ENCODE measurements at places on chromosomes 7 and 10.

- no peak for DNase-seq
Observed at GRCh38 chr10:76902949-76903348, 734.7 kb downstream of the KCNMA1 start.

GRCh38 chr7:128904381-128905197, 5.9 kb downstream of the KCP start:
- no peak for DNase-seq

- DNase-seq, result no peak
Observed at GRCh38 chr10:46552526-46553237, 3.8 kb downstream of the GPRIN2 start.

DNA sequence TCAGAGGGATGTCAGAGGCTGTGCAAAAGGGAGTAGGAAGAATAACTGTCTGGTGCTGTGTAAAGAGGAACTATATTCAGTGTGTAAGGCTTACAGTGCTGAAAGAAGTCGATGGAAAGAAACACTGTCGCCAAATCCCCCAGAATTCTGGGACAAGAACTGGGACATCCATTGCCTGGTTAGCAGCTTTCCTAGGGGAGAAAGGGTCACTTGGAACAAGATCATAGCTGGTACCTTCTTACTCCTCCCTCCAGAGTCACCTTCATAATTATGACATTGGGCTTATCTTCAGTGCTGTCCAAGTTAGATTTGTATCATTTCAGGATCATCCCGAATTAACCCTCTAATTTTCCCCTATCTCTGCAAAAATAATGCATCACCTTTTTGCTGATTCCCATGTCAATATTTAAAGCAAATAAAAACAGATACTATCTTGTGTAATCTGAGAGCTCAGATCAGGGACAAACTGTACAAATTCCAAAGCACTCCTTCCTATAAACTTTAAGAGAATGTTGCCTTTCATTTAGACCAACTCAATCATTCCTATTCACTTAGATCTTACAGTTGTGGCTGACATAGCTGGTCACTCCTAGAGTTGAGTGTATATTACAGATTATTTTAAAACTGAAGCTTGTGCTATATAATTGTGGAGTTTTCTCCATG, 96.5 kb downstream of the DNAH11 start:
- no peak for DNase-seq

GRCh38 chr10:78109210-78109609, 75.5 kb downstream of the RPS24 start:
- no peak for DNase-seq

GRCh38 chr10:1736144-1736971, 967 bp downstream of the ADARB2 start:
- DNase-seq, result no peak

- no peak for DNase-seq
Observed at GRCh38 chr7:66535414-66536329, 93.0 kb upstream of the KCTD7 start.

DNA sequence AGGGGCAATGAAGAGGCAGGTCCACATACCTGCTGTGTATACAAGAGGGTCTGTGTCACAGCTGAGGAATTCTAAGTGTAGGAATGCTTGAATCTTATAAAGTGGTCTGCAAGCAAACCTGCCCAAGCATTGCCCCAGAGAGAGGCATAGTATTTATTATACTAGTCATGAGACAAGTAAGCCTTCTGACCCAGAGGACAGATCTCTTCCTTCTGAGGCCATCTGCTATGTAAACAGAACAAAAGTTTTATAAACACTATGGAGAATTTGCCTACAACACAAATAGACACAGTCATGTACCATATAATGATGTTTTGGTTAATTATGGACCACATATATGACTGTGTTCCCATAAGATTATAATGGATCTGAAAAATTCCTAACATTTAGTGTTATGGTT, 388.2 kb downstream of the NEBL start:
- no peak for DNase-seq

DNA sequence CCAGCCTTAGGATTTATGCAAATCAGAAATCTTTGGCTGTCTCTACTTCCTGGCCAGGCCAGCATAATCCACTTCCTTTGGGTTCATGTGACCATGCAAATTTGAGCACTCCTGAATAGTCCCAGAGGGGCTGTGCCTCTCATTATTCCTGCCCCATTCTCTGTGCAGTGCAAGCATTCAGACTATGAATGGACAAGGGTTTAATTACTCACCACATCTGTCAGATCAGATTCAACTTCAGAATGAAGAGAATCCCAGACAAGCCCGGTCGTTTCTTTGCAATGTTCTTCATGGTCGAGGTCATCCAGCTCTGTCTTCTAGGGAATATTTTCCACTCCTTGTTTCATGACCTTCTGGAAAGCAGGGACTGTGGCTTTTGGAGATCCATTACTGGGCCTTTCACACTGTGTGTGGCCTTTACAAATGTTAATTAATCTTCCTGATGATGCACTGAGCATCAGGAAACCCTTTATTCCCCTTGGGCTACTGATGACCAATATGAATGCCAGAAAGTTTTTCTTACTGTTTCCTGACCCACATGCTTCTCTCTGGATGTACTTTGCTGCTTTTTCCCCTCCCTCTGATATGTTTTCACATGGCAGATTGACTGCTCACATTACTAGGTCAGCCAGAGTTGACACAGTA, 217.6 kb upstream of the TCF7L2 start:
- no peak for DNase-seq

DNA sequence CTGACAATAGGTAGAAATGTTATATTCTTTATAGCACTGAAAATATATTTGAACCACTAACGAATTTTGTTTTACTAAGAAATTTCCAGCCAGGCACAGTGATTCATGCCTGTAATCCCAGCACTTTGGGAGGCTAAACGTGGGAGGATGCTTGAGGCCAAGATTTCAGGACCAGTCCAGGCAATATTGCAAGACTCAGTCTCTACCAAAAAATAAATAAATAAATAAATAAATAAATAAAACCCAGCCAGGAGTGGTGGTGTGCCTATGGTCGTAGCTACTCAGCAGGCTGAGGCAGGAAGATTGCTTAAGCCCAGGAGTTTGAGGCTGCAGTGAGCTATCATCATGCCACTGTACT, 39.8 kb downstream of the PIP4K2A start:
- DNase-seq, result no peak

DNA sequence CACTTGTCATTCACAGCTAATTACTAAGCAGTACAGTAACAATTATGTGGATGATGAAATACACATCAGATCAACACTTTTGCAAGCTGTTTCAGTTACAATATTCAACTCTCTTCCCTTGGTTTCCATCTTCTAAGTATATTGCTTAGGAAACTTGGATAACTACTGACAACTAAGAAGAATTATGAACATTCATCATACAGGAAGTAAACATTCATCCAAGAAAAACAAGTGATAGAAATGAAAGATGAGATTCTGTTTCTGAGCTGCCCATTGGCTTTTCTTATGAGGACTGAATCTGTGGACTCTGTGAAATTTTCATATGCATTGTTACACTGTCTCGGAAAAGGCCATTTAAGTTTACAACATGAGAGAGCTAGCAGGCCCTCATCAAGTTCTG, 240.2 kb downstream of the PRKG1 start:
- DNase-seq, result no peak

DNA sequence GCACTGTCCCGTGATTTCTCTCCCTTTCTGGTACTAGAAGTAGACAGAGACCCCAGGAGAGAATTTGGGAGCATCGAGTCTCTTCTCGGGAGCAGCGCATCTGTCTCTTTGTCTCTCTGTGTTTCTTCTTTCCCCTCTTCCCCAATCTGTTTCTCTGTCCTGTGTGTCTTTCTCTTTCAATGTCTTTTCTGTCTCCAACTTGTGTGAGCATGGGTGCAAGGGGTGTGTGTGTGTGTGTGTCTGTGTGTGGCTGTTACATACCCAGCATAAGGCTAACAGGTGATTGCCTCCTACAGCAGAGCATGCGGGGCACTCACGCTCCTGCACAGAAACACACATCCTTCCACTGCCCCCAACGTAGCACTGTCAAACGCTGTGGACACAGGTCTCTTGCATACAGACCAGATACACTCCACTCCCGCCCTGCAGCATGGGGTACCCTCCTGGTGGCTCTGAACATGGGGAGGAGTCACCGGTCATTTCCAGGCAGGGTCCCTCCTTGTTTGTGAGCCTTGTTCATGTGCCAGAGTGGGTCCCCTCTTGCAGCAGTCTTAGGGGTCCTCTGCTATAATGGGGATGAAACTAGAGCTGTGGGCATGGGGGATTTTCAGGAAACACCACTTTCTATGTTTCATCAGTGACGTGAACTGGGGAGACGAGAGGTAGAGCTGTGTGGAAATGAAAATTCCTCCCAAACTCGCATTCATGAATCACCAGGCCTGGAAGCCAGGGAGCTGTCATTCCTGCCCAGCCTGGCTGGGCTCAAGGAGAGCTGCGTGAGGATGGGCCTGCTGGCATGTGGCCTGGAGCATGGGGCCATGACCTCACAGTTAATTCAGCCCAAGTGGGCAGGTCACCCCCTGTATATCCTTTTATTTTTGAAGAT, 980 bp downstream of the ADAMTS14 start:
- DNase-seq, result no peak

GRCh38 chr7:6258440-6259182, 13.8 kb downstream of the CYTH3 start:
- no peak for DNase-seq

DNA sequence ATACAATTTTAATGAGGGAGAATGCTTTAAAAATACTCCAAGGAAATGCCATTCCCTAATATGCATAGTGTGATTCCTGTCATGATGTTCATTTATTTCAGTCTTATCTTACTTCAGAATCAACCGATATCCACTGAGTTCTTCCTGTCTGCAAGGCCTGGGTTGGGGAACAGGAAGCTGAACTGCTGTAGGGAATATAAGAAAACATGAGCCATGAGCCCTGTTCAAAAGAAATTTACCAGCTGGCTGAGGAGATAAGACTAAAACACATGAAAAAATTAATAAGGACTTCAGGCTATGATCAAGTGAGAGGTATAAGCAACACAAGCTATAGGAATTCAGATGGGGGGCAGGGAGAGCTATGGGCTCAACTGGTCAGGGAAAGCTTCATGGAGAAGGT, 184.7 kb downstream of the PLPP4 start:
- DNase-seq, result no peak

DNA sequence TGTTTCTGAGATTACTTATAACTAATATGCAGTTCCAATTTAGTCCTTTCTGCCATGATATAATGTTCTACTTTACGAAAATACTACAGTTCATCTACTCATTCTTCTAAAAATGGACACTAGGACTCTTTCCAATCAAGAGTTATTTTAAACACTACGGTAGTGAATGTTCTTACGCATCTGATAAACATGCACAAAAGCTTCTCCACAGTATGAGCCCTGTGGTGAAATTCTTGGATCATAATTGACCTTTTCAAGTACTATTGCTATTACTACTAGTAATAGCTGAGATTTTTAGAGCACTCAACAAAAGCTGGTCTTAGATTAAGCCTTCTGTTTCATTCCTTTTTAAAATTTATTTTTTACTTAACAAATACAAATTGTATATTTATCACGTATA, 106.4 kb downstream of the CH25H start:
- DNase-seq, result no peak

GRCh38 chr7:55427342-55427741, 62.2 kb downstream of the LANCL2 start:
- DNase-seq, result no peak
